ENCODE measurements at places on chromosomes 3 and 15.

GRCh38 chr3:171257251-171258203 lies 202.7 kb downstream of the TNIK start:
- no peak for DNase-seq

GRCh38 chr3:194837457-194838127 lies 151.9 kb downstream of the FAM43A start:
- DNase-seq = no peak

GRCh38 chr3:11641683-11642430 lies 1.9 kb downstream of the VGLL4 start:
- no peak for DNase-seq

DNA sequence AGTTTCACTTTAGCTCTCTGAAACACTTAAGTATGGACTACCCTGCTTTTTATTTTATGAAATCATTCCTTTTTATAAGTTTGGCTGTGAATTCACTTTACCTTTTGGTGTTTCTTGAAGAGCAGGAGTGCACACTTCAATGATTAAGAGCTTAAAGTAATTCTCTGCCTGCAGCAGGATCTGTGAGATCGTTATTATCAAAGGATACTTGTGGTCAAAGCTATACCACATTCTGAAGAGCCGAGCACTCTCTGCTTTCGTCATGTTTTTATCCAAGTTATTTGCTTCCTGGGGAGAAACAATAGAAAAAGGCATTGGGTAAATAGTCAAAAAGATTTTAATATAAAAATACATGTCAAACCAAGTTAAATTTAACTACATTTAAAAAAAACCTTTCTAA lies 243.7 kb downstream of the CHST2 start:
- no peak for DNase-seq

DNA sequence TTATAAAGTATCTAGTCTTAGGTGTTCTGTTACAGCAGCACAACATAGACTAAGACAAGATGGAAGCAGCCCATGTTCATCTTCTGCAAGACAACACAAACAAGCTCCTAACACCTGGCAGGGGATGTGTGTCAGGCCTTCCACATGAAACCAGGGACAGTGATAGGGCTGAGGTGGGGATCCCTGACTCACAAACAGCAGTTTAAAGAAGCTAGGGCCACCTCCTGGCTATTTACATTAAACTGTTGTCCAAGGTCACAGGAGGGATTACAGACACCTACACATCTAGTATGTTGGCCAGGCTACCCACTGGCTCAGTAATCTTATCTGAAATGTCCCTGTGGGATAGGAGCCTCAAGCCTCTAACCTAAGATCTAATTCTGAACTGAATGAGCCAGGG lies 211.3 kb downstream of the MINAR1 start:
- no peak for DNase-seq

DNA sequence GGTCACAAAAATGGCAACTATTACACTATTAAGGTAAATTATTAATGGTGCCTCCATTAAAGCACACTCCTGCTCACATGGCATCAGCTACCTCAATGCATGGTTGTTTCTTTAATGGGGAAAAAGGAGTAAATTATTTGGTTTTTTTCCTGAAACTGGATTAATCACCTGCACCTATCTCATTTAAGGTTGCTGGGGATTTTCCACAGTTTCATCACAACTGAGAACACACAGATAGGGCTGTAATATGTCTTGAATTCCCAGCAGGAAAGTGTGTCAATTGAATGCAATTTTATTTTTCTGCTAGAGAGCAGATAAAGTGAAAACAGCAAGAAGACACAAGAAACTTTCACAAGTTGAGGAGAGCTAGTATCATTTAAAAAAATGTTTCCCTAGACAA lies 36.4 kb downstream of the RFTN1 start:
- no peak for DNase-seq

DNA sequence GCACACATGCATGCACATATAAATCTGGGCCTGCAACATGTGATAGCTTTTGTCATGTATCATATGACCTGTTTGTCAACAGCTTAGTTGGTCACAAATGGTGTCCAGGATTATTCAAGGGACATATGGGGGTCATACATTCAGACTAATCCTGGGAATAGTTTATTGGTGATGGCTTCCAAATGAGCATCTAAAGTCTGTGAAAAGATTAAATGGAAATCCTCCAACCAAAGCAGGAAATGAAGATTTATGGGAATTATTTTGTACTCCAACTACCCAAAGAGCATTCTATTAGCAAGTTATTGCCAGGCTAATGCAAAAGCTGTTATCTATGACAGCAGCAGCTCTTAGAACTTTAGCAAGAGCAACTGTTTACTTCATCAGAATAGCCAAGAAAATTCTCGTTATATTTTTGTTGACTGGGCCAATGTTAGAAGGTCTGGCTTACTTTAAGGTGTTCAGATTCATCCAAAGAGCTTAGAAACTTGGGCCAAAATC lies 7.1 kb downstream of the FSTL1 start:
- DNase-seq = no peak

DNA sequence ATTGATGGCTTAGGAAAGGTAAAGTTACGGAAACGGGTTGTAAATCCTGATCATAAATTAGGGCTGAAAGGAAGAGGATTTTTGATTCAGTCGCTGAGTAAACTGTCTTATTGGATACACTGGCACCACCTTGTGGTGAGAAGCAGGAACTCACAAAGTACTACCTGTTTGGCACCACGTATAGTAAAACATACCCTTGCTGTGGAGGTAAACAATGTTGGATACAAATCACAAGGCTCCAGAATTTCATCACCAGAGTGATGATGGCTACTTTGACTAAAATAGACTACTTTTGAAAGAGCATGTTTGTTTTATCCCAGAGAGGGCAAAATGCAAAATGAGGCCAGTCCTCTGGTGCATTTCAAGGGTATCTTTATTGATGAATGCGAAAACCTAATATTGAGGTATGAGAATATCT lies 216.9 kb downstream of the IGSF11 start:
- no peak for DNase-seq

DNA sequence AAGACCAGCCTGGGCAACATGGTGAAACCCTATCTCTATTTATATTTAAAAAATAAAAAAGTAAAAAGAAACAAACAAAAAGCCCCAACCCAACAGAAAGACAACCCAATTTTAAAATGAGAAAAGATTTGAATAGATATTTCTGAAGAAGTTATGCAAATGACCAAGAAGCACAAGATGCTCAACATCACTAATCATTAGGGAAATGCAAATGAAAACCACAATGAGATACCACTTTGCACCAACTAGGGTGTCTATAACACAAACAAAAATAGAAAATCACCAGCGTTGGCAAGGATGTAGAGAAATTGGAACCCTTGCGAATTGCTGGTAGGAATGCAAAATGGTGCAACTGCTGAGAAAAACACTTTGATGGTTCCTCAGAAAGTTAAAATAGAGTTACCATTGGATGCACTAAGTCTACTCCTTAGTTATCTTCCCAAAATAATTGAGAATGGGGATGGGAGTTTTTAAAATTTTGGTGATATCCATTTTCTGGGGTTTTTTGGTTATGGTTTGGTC lies 45.8 kb upstream of the CCNB2 start:
- no peak for DNase-seq

DNA sequence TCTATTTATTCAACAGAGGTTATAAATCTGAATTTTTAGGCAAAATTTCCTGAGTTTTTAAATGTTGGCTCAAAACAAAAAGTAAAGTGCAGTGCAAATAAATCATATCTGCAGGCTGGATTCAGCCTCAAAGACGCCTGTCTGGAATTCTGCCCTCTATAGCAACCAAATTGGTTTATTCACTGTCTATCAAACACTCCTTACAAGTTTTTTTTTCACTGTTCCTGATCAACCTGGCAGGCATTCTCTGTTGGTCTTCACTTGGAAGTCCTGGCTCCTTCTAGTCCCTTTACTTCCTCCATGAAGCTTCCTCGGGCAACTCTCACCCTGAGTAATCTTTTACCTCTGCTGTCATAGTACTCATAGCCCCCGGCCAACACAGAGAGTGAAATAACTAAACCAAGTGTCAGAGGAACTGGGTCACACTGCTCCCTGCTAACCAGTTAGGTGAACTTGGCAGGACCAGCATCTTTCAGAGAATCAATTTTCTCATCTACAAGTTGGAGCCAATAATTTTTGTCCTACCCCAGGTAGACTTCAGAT lies 36.8 kb upstream of the TIPARP start:
- no peak for DNase-seq

DNA sequence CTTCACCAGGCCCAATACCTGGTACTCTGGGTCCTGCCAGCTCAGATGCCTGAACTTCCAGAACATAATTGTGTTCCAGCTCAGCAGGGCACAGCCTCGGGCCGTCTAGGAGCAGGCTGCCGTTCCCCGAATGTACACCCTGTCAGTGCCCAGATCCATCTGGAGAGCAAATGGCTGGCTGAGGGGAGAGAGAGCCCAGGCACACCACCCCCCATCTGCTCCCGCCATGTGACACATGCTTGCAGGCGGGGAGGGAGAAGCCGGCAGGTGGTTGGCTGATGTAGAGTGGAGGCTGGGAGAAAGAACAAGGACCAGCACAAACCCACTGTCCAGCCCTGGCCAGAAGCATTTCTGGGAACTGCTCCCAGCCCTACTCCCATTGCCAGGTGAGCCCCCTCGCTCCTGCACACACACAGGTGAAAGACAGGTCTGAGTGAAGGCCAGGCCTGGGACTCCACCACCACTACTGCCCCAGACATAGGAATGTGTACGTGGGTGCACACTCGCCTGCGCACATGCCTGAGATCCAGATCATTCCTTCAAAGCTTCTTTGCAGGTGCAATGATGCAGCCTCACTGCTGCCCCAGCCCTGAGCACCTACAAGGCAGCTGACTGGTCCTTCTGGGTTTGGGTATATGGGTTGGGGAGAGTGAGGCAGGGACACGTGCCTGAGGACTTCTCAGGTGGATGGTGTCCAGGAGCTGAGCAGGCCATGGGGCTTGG lies 53.5 kb downstream of the SEMA5B start:
- no peak for DNase-seq

DNA sequence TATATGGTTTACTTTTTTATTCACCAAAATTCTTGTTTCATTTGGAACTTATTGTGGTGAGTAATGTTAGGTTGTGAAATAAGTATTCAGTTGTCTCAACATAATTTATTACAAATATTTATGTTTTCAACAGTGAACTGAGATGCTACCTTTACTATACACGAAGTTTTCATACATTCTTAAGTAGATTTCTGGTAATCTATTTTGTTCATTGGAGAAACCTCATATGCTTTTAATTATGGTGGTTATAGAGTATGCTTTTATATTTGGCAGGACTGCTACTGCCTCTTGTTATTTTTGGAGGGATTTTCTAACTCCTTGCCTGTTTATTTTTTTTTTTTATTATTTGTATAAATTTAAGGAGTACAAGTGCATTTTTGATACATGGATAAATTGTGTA lies 253.1 kb downstream of the NLGN1 start:
- no peak for DNase-seq

GRCh38 chr3:107206141-107206540 lies 171.1 kb upstream of the CCDC54 start:
- no peak for DNase-seq

GRCh38 chr3:159749406-159749805 lies 239.2 kb upstream of the IL12A start:
- DNase-seq = no peak

- no peak for DNase-seq
These were observed 211.9 kb downstream of the EBLN2 start for GRCh38 chr3:73273341-73273740.

- DNase-seq = no peak
These were observed 15.7 kb downstream of the BHLHE40 start for GRCh38 chr3:4994823-4995499.

DNA sequence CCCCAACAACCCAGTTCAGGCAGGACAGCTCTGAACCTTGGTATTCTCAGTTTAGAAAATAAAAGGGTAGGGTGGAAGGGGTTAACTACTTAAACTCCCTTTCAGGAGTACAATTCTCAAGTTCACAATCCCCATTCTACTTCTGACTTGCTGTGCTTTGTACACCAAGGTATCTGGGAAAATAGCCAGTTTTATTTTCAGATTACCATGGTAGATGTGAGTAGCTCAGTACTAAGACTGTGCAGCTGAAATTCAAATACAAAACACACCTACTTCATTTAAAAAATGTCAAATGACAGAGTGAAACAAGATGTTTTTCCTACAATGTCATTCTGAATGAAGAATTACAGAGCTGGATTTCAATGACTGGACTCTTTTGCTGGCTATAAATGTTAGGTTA lies 27.4 kb downstream of the SLC7A14 start:
- DNase-seq = no peak

Measured in activated T-helper 1 cell treated with Interleukin-2 at 50 U/mL for 16 hours (primary cell).